ENCODE measurements at places on chromosomes 5 and 9.

- DNase-seq: no peak
Observed at GRCh38 chr9:73090214-73090613, 61.5 kb upstream of the ANXA1 start.

- no peak for DNase-seq
Observed at GRCh38 chr9:587527-587926, 254.0 kb upstream of the DMRT1 start.

DNA sequence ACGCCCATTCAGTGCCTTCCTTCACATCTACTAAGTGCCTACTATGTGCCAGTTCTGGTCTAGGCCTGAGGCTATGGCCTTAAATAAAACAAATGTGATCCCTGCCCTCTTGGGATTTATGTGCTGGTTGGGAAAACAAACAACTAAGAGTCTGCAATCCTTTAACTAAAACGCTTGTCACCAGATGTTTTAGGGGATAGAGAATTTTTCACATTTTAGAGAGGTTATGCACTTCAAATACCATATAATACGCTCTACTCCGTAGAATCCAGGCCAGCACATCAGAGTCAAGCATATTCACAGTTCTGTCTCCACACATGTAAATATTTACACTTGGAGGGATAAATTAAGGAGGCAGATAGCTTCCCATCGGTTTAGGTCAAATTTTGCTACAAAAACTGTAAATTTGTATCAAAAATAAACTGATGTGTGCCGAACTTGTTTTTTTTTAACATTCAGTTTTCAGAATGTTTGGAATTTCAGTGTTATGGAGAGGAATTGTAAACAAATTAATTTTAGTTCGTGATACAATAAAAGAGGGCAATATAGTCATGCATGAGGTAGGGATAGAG lies 22.0 kb upstream of the ADRA1B start:
- DNase-seq: no peak

GRCh38 chr5:120454094-120454798 lies 9.9 kb upstream of the PRR16 start:
- no peak for DNase-seq

- DNase-seq: no peak
Observed at GRCh38 chr9:29800821-29801220, 2227.5 kb upstream of the C9orf72 start.

DNA sequence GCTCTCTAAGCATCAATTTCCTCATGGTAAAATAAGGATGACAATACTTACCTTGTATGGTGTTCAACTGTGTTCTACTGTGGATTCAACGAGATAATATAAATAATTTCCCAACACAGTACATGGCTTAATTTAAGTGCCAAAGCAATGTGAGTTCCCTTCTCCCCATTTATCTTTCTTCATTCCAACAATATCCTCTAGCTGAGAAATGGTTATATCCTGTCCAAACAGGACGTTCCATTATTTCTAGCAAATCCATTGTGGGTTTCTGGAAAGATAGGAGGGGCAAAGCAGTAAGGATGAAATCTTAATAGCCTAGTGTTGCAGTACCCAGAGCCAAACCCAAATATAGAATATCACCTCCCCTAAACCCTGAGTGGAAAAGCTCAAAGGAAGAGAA lies 22.0 kb downstream of the ABCA1 start:
- no peak for DNase-seq

- DNase-seq: no peak
Observed at GRCh38 chr9:93116072-93116961, 17.7 kb downstream of the NINJ1 start.
